ENCODE measurements at places on chromosomes 3 and 15. TPM values are rescaled to one million over a fixed set of nuclear protein-coding genes. Genes with fewer than 3 reads are reported as not detected.

The SCAANT1 gene
- total RNA-seq, result not detected

The P3H2 gene
- total RNA-seq, result 1.3 TPM

The ARMC8 gene
- 25.4 TPM for total RNA-seq

The NOP10 gene
- 157 TPM for total RNA-seq

The TLR9 gene
- total RNA-seq, result 0.38 TPM

The ADAMTS7 gene
- total RNA-seq, result 32.1 TPM

The TP63 gene
- total RNA-seq, result not detected

The GOLGA6L10 gene
- 0.14 TPM for total RNA-seq

The ACP3 gene
- 2.0 TPM for total RNA-seq

The CYP1A2 gene
- not detected for total RNA-seq

The ACTC1 gene
- 15,626 TPM for total RNA-seq

The EOMES gene
- total RNA-seq, result 0.08 TPM

The MRPS22 gene
- total RNA-seq, result 87.3 TPM

The DCBLD2 gene
- 34.7 TPM for total RNA-seq

The ROPN1 gene
- not detected for total RNA-seq

Measured in Right ventricle myocardium inferior (tissue), 1 donor.